DMS79 treated with DMSO at 0.1 percent for 48 hours (cell line): ENCODE measurements at places on chromosomes 16 and 17.
A peak's percentile ranks its signal among the peaks of the same experiment; 100 is the strongest.

DNA sequence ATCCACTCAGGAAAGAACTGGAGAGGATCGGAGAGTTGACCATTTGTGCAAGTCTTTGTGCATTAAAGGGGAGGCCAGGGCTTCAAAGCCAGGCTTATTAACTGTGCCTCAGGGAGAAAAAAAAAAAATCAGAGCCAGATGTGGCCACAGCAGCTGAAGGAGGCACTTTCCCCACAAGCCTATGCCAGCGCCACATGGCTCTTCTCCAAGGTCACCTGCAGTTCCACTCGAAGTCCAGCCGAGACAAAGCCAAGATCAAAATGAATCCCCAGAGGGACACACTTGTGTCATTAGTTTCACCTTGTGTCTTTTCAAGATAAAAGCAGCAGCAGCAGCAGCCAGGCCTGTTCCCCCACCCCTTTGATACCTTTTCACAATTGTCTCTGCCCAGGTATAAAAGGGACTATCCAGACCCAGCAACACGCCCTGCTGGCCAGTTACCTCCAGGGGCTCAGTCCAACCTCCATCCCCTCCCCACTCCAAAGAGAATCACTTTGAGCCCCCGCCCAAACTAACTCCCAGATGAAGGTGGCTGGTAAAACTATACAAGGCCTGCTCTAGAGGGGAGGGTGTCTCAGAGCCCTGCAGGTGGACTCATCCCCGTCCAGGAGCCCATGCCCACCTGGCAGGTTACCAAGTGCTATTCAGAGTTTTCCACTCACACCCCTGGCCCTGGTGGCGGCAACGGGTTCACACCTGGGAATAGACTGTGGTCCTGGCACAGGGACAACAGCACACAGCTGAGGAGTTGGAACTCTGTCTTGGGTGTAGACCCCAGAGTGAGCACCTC lies 29.2 kb downstream of the AXIN2 start:
- DNase-seq: peak; percentile 77

DNA sequence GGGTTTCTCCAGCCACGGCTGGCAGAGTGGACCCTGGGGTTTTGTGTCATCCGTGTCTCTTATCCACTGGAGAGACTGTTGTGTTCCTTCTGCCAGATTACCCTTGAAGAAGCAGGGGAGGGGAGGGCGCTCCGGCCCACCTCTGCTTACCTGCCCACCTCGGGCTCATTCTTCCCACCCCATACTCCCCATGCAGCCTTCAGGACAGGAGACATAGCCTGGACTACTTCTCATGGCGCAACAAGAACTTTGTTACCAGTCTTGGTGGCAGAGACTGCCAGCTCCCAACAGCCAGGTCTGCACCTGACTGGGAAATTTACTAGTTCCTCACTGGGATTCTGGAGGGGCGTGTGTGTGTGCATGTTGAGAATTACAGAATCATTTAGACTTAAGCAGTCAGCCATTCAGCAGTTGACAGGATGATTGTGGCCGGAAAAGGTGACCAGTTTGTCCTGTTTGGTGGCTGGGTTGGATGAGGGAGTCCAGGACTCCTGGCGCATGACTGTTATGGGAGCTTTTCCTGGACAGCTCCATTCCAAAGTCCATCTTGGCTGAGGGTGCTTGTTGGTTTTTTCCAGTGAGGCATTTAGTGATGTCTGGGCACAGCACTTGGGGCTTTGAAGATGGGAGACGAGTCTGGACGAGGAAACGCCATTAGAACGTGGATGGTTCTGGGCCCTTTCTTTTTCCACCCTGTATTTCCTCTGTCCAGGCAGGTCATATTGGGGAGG lies 8.7 kb downstream of the GSE1 start:
- DNase-seq: no peak

DNA sequence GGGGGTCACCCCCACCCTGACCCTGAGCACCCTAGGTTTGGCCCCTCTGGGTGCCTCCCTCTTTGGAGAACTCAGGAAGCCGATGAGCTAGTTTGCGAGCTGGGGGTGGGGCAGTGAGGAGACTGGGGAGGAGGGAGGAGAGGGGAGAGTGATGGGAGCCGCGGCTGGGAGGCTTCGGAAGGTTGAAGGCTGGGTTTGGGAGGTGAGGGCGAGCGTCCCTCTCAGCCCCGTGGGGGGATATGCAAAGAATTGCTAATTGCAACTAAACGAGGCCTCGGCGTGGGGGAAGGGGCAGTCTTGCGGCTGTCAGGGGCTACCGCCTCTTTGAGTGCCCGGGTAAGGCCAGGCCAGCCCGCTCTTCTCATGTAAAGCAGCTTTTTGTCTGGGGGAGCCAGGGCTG lies 17.6 kb upstream of the FZD2 start:
- no peak for DNase-seq

DNA sequence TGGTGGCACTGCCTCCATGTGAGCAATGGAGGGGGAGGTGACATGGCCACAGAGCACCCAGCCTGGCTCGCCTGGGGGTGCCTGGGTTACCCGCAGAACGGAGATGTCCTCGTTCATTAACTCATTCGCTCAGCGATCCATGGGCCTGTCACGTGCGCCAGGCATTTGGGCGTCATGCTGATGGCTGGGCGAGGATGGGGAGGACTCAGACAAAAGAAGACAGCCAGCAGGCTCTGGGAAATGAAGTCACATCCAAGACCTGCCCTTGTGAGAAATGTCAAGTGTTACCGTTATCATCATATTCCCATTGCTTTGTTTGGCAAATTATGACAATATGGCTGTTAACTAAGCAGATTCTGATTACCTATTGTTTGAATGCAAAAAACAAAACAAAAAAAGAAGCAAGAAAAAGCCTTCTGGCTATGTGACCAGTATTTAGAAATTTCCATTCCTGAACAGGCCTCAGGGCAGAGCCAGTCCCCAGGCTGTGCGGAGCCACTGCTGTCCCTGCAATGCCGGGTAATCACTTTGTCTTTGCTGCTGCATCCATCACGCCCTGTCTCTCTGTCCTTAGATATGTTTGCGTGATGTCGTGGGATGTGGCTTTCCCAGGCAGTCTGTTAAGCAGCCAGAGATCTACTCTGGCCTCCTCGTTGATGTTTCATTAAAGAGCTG lies 57.9 kb downstream of the CMIP start:
- DNase-seq: no peak

- DNase-seq: no peak
Measured at GRCh38 chr17:57703273-57703672, 41.8 kb downstream of the CCDC182 start.

GRCh38 chr17:80860703-80861417 lies 130.8 kb upstream of the CHMP6 start:
- no peak for DNase-seq

DNA sequence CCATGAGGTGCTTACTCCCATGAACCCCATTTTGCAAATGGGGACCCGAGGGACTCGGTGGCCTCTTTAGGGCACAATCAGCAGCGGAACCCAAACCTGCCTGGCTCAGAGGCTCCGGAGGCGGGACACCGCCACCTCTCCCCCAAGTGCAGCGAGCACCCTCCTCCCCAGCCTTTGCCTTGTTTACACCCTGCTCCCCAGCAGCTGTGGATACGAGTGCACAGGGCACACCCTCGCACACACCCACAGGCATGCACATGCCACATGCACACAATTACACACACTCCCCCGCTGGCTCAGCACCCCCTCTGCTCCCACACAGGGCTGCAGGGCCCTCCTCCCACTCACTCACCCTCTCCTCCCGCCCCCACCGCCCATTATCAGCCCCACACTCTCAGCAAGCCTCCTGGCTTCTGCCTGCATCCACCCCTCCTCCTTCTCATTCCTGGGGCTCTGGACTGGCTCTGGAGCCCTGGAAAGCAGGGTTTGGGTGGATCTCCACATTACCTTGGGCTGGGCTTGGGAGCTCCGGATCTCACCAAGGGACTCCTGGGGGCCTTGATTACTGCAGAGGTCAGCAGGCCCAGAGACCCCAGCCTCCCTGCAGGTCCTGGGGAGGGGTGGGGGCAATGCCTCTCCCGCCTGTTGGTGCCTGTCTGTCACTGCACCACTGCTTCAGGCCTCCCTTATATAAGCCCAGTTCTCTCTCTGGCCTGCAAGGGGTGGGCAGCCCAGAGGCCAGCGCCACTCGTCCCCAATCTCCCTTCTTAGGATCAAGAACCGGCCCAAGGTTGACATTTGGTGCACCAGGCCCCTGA lies 6.4 kb downstream of the PDK2 start:
- DNase-seq: no peak

- no peak for DNase-seq
Measured at GRCh38 chr17:79702550-79703236, 28.1 kb upstream of the ENPP7 start.

DNA sequence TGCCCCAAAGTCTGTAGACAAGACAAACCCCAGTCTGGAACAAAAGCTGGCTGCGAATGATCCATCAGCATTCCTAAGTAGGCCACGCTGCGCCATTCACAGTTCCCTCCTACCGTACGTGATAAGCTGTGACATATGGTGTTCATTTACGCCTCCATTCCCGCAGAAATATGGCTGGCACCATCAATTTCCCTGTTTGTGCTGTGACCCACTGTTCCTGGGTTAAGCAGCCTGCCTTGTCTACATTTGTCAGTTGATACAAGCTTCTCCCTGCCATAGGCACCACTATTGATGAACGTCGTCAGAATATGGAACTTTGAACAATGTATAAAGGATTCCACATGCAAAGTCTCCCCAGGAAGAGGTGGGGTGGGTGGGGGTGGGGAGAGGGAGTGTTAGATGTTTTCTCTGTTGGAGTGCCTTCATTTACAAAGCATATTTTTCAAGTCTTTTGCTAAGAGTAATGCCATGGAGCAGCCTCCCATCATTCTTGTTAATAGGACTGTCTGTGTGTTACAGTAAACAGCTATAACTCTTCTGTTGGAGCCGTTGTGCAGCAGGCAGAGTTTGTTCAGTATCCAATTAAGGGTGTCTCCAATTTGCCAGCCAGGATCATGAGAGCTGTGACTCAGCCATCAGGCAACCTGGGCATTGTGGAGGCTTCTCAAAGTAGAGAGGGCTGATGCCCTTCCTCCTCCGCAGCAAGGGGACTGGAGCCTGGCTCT lies 294.6 kb downstream of the TMEM114 start:
- DNase-seq: no peak

DNA sequence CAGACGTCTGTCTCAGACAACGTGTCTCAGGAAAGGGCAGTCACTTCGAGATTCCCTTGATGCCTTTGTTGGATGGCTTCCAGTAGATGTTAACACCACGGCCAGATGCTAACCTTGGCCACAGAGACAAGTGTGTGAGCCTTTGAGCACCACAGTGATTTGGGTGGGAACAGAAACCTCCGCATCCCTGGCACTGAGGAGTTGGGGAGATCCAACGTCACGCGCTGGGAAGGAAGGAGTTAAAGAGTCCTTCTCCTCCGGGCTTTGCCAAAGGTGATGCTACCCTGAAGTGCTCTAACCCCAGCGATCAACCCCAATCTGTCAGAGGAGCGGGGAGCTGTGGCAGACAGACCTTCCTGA lies 3.0 kb upstream of the ABR start:
- no peak for DNase-seq

GRCh38 chr16:28156056-28156680 lies 55.6 kb downstream of the XPO6 start:
- DNase-seq: no peak

DNA sequence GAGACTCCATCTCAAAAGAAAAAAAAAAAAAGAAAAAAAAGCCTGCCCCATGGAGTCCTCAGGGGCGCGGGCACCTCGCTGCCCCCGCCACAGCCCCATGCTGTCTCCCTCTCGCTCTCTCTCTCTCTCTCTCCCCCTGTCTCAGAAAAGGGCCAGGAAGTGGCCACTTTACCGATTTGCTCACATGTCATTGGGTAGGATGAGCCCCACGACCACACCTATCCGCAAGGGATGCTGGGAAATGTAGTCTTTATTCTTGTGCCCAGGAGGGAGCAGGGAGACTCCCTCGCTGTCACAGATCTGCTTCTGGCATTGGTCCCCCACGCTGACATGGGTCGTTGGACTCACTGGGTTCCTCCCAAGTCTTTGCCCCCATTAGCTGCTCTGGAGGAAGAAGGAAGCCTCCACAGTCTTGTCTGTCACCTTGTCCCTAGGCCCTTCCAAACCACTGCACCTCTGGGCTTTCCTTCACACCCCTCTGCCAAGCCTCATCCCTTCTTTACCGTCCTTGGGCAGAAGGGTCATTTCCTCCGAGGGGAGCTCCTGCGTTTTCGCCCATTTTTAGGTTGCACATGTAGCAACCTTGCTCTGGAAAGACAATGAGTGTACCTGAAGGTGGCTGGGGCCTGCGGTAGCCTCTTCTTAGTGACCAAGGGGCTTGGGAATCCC lies 6.9 kb upstream of the GJD3 start:
- DNase-seq: no peak

DNA sequence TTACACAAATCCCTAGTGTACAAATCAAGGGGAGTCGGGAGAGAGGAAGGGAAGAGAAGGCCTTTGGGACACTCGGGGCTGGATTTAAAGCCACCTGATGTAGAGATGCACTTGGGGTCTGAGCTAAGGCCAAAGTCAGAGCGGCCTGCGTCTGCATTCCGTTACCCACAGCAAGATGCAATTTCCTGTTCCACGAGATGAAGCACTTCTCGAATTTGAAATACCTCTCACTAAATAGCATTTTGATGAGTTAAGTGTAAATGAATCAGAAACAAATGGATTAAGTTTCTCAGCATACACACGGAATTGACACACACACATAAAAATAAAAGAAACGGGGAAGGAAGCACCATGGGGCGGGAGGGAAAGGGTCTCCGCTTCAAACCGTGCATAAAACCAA lies 386.0 kb downstream of the SOX9 start:
- DNase-seq: no peak

DNA sequence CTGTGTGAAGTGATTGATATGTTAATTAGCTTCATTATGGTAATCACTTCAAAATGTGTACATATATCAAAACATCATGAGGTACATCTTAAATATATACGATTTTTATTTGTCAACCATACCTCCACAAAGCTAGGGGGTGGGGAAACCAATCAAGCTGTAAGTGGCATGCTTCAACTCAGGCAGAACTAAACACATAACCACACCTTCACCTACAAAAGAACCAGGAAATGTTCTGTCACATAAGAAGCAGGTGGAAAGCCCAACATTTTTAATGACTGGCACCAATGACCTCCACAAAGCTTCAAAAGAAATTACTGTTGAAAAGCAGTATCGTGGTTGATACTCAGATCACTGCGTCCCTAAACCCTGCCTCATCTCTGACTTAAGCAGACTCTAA lies 867.7 kb upstream of the EEF2KMT start:
- peak; percentile 85 for DNase-seq

DNA sequence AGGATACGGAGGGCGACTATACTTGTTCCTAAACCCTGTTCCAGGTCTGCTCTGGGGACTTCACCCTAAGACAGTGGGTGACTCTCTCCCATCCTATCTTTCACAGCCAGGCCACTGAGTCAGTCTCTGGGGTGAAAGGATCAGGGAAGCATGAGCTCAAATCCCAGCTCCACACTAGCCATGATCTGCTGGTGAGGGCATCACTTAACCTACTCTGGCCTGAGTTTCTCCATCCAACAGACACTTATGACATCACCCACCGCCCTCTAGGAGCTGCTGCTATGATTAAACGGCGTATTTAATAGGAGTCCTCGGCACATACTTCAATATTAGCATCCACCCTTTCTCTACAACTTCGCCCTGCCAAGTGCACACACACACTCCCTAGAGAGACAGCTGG lies 10.1 kb downstream of the GAST start:
- DNase-seq: no peak
